ENCODE measurements at places on chromosomes 13 and 19. TPM values are rescaled to one million over a fixed set of nuclear protein-coding genes. Genes with fewer than 3 reads are reported as not detected.

The FFAR2 gene
- total RNA-seq, result not detected

DNA sequence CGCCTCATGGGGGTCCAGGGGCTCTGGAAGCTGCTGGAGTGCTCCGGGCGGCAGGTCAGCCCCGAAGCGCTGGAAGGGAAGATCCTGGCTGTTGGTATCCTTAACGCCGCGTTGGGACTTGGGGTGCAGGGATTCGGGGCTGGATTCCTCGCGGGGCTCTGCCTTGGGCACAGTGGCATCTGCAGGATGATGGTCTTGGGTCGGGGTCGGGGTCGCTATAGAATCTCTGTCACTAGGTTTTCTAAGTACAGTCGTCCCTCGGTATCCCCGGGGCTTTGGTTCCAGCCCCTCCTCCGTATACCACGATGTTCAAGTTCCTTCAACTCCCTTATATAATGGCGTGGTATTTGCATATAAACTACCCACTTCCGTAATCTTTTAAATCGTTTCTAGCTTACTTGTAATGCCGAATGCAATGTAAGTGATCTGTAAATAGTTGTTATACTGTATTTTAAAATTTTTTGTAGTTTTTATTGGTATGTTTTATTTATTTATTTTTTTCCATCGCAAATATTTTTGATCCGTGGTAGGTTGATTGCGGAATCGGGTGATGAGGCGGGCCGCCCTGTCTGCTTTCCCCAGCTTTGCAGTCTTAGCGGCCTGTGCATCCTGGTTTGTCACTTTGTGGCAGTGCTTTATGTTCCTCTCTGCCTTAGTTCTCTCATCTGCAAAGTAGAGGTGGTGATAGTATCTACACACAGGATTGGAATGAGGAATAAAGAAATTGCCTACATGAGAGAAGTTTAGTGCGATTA is 606 bp downstream of the ERCC5 start:
- no peaks in the 10 kb centered on the region for H3K36me3 ChIP-seq
- no peaks in the 10 kb centered on the region for H3K27me3 ChIP-seq
- H3K4me3 ChIP-seq, result peak overlapping the region; percentile 65

- H3K4me1 ChIP-seq, result peaks cover 15% of the 10 kb centered on the region
- H3K27me3 ChIP-seq, result no peaks in the 10 kb centered on the region
- no peaks in the 10 kb centered on the region for H3K36me3 ChIP-seq
These were observed 63.9 kb upstream of the ARHGEF7 start for GRCh38 chr13:111051041-111051725.

- no peaks in the 10 kb centered on the region for H3K4me1 ChIP-seq
- H3K4me3 ChIP-seq, result no peak overlapping the region
- H3K27me3 ChIP-seq, result no peaks in the 10 kb centered on the region
- no peaks in the 10 kb centered on the region for H3K36me3 ChIP-seq
These were observed 38.7 kb downstream of the ZIC5 start for GRCh38 chr13:99932912-99933311.

- H3K27ac ChIP-seq, result no peak overlapping the region
- DNase-seq, result no peak
- H3K27me3 ChIP-seq, result no peaks in the 10 kb centered on the region
- H3K4me3 ChIP-seq, result no peak overlapping the region
- H3K36me3 ChIP-seq, result no peaks in the 10 kb centered on the region
- H3K4me1 ChIP-seq, result no peaks in the 10 kb centered on the region
These were observed 17.7 kb downstream of the CERS1 start for GRCh38 chr19:18878058-18878797.

DNA sequence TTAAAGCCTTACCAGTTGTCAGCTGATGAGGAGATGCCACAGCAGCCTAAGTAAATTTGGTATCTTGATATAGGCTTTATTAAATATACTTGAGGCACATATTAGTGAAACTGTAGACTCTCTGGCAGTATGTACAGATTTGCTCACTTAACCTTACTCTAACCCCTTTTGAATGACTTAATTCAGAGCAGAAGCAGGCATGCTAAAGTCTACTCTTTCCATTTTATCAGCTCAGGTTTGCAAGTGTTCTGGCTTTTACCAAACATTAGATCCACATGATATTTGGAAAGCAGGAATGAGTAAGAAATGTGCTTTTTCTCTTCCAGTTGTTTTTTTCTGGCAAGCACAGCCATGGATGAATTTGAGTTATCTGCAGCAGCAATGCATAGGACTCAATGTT is 541.0 kb upstream of the PCDH9 start:
- DNase-seq, result no peak
- no peak overlapping the region for H3K4me3 ChIP-seq
- no peak overlapping the region for H3K27ac ChIP-seq
- no peaks in the 10 kb centered on the region for H3K4me1 ChIP-seq
- no peaks in the 10 kb centered on the region for H3K36me3 ChIP-seq

- no peaks in the 10 kb centered on the region for H3K27me3 ChIP-seq
- peaks cover 5% of the 10 kb centered on the region for H3K4me1 ChIP-seq
- peak; percentile 87 for DNase-seq
- H3K27ac ChIP-seq, result peak within 1 kb of the TSS; percentile 83
These were observed at the start of gene TMEM38A for GRCh38 chr19:16660763-16661479. Gene TMEM38A (plus strand): TSS chr19:16661139. CDS start chr19:16661218, 79 bp downstream.

DNA sequence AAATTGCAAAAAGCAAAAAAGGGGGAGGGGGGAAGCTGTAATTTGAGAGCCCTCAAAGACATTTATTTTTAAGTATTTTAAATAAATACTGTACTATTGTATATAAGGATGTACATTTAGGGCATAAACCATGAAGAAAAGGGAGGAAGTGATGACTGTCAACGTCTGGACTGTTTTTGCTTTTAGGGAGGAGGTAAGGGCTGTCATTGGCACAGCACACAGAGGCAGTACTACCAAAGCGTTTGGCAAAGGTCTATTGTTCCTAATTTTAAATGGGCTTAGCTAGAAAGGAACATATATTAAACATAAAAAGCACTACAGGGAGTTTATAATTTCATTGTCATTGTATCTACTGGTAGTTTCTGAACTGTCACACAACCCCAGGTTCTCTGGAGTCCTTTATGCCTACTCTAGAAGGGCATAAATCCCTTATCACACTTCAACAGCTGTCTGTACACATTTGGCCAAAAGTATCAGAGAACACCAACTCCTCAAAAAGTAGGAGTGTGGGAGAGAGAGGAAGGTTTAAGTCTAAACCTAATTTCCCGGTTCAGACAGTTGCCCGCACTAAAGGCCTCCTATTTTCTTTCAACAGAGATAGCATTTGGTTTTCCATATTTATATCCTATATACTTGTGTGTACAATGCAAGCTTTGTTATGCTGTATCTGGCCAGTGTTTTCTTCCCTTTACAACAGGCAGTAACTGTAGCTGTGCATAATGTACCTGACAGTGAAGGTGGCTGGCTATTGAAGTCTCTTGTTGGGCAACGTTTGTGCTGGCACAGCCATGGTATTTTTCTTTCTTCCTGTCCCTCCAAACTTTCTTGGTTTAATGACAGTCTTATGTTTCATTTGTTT is 406.2 kb downstream of the KLF5 start:
- no peak overlapping the region for H3K4me3 ChIP-seq
- H3K36me3 ChIP-seq, result no peaks in the 10 kb centered on the region
- H3K4me1 ChIP-seq, result peaks cover 11% of the 10 kb centered on the region
- H3K27me3 ChIP-seq, result no peaks in the 10 kb centered on the region
- no peak for DNase-seq

GRCh38 chr19:39321832-39322176 is 1.1 kb upstream of the LRFN1 start:
- no peak for DNase-seq
- H3K4me3 ChIP-seq, result no peak overlapping the region
- H3K4me1 ChIP-seq, result no peaks in the 10 kb centered on the region
- H3K27ac ChIP-seq, result no peak overlapping the region
- H3K27me3 ChIP-seq, result peaks cover 4% of the 10 kb centered on the region

Measured in SJCRH30 (cell line).